ENCODE measurements at places on chromosomes 2 and 18.

- no peak for DNase-seq
These were observed 128.3 kb downstream of the CDH2 start for GRCh38 chr18:28048612-28049011.

- DNase-seq: no peak
These were observed 280.8 kb downstream of the SETBP1 start for GRCh38 chr18:44961288-44961995.

GRCh38 chr2:227932403-227932802, 61.0 kb downstream of the DAW1 start:
- DNase-seq: no peak

GRCh38 chr2:239369631-239370161, 31.1 kb downstream of the HDAC4 start:
- peak; percentile 72 for DNase-seq

GRCh38 chr2:575727-576236, 101.4 kb downstream of the TMEM18 start:
- no peak for DNase-seq

GRCh38 chr2:64133828-64134227, 10.4 kb downstream of the PELI1 start:
- no peak for DNase-seq

DNA sequence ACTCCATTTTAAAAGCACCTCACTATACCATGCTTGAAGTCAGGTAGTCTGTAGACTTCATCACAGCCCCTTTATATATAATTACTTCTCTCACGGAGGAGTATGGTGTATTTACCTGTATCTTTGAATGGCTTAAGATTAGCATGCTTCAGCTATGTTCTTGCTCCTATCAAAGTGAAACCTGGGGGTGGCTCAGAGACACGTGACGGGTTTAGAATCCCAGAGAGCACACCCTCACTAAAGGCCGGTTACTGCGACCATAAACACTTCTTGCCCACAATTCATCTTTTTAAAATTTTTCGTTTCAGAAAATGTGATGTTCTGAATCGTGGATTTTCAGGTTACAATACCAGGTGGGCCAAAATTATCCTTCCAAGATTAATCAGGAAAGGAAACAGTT, 3.6 kb downstream of the IAH1 start:
- DNase-seq: no peak

GRCh38 chr2:222747526-222748160, 76.2 kb downstream of the MOGAT1 start:
- DNase-seq: no peak

DNA sequence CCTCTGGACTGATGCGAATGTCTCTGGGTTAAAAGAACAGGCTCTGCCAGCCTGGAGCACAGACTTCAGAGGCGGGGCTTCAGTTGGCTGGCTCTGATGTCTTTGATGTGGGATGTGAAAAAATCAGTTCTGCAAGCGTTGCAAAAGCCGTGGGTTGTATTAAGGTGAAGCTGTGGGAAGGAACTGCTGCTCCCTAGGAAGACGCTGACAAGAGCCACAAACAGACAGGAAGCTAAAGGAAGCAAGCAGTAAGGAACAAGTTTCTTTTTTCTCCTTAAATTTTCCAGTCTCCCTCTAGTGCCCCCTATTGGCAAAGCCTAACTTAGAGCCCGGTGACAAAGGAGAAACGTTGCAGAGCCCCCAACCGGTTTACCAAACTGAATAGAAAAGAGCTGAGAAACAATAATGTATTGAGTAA, 239.0 kb downstream of the CCDC178 start:
- DNase-seq: no peak

DNA sequence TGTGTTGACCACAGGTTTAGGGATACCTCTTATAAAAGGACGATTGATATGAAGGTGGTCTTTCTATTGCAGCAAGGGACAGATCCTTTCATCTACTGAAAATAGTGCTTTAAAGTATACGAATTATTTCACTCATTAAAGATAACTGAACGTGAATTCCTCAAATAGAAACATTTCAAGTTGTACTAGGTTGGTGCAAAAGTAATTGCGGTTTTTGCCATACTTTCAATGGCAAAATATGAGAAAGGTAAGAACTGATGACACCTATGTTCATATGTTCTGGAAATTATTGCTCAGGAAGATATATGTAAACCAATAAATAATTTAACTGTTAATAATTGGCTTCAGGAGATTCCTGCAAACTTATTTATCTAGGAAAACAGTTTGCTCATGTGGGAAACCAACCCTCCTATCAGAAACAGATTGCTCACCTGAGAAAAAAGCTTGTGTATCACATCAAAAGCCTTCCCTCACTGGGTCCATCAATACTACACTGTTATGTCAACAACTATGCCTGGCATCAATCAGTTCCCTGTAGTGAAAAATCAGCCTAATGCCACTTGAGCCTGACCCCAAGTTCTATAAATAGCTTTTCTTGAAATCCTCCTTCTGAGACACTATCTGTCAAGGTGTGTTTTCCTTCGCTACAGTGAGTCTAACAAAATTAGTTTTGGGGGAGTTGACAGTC, 81.5 kb upstream of the ACSL3 start:
- no peak for DNase-seq

- DNase-seq: peak; percentile 32
These were observed 83.0 kb downstream of the LPIN1 start for GRCh38 chr2:11829324-11829946.

DNA sequence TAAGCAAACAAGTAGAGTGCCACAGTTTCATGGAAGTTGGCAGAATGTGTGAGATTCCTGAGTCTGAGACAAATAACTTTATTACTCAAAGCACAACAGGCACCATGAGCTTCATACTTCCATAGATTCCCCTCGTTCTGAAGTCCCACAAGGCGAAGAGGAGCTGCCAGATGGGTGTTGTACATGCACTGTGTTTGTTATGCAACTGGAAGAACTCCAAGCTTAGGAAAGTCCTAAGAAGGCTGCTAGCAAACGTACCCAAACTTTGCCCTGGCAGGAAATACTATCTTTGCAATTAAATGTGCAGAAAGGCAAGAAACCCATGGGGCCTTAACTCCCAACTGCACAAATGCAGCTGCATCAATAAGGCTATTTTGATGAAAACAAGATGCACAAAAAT, 1.6 kb upstream of the GCA start:
- no peak for DNase-seq

DNA sequence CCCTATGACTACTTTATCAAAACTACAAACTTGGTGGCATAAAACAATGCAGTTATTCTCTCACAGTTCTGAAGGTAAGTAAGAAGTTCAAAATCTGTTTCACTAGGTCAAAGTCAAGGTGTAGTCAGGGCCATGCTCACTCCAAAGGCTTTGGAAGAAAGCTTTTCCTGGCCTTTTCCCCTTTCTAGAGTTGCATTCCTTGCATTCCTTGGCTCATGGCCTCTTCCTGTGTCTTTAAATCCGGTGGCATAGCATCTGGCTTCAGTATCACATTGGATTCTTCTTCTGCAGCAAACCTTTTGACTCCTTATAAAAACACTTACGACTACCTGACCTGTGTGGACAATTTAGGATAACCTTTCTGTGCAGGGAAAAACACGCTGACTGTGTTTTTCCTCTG, 543.5 kb upstream of the HNMT start:
- DNase-seq: no peak

DNA sequence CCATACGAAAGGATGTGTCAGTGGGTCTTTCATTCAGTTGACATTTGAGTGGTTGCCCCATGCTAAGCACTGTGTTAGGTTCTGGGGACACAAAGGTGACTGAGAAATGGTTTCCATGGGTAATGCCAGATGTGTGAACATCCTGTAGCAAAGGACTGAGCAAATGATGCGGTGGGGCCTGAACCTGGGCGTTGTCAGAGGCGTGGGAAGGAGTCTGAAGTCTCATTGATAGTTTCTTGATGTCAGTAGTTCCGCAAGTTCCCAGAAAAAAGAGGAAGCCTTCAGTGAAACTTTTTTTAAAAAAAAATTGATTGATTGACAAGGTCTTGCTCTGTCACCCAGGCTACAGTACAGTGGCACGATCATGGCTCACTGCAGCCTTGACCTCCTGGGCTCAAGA, 56.9 kb downstream of the LIMS1 start:
- no peak for DNase-seq

- DNase-seq: no peak
These were observed 67.7 kb upstream of the DNMT3A start for GRCh38 chr2:25409468-25409867.

GRCh38 chr18:58118536-58118935, 74.5 kb downstream of the NEDD4L start:
- no peak for DNase-seq

DNA sequence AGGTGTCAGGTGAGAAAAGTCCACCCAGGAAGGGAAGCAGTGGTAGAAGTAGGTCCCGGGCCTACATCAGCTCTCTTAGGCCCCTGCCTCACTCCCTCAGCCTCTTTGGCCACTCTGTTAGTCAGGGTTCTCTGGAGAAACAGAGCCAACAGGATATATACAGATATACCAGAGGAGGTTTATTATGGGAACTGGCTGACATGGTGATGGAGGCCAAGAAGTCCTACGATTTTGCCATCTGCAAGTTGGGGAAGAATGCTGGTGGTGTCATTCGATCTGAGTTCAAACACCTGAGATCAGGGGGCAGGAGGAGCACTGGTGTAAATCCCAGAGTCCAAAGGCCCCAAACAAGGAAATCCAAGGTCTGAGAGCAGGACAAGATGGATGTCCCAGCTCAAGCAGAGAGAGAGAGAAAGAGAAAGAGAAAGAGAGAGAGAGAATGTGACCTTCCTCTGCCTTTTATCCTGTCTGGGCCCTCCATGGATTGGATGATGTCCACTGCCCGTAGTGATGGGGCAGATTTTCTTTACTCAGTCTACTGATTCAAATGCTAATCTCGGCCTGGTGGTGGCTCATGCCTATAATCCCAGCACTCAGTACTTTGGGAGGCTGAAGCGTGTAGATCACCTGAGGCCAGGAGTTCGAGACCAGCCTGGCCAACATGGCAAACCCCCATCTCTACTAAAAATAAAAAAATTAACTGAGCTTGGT, 111.1 kb upstream of the MYCN start:
- no peak for DNase-seq

- DNase-seq: no peak
These were observed 114.4 kb upstream of the CHRNA1 start for GRCh38 chr2:174878537-174879147.

DNA sequence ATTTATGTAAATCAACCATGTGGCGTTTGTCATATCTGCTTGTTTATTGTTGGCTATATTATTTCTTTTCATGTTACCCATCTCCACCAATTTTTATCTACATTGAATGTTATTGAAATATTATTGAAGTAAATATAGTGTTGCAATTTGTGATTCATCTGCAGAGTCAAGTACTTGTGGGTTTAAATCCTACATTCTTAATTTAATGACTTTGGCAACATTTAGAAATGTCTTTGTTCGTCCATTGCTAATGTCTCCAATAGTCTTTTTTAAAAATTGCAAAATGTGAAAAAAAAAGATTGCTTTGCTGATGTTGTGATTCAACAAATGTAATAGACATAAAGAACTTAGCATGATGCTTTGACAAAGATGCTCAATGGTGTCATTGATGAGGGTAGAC, 1572.8 kb upstream of the PIK3C3 start:
- no peak for DNase-seq

Data from GM19239 (cell line).